Right cardiac atrium (tissue), 5 donors: ENCODE measurements at places on chromosomes 1 and 21.

GRCh38 chr21:44682580-44683151, 703 bp upstream of the KRTAP12-1 start:
- no peak for DNase-seq

- no peak for DNase-seq
Observed at GRCh38 chr21:42037516-42037915, 27.4 kb upstream of the ZBTB21 start.

DNA sequence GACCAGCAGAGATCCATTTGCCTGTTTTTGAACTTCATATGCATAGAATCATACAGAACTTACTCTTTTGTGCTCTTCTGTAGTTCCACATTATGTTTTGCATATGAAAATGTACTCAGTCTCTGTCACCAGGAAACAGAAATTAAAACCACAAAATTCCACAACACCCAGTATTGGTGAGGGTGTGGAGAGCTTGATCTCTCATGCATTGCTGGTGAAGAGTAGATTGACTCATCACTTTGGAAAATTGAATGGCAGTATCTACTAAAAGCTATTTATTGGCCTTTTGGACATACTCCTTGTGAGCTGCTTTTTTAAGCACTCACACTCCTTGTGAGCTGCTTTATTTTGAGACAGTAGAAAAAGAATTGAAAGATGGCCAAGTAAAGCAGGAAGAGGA, 43.3 kb downstream of the VTCN1 start:
- DNase-seq: no peak

- DNase-seq: no peak
Observed at GRCh38 chr1:8097908-8098307, 71.8 kb upstream of the ERRFI1 start.

GRCh38 chr1:44025816-44026215, 5.4 kb downstream of the SLC6A9 start:
- DNase-seq: no peak

- no peak for DNase-seq
Observed at GRCh38 chr1:11463177-11463576, 15.8 kb upstream of the DISP3 start.

DNA sequence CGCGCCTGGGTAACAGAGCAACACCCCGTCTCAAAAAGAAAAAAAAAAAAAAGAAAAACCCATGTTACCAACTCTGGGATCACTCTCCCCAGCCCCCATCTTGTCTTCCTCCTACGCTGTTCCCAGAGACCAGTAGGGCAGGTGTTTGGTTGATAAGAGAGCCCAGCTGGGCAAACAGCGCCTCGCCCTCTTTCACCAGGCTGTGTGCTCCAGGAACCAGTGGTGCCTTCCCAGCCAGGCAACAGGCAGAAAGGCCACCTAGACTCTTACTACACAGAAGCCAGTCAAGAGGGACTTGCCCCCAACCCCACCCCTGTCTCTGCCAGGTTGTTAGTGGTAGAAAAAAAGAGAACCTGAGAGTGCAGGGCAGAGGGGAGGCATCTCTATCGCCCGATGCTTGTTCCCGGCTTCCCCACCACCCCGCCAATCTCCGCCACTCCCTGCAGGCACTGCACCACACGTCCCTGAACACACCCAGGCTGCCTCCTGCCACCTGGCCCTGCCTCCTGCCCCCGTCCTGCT, 14.0 kb upstream of the CTRC start:
- DNase-seq: no peak

- no peak for DNase-seq
Observed at GRCh38 chr1:167915569-167915968, 1.6 kb upstream of the ADCY10 start.

GRCh38 chr1:172398193-172398592, 22.3 kb upstream of the C1orf105 start:
- DNase-seq: peak; percentile 27

- no peak for DNase-seq
Observed at GRCh38 chr1:238658763-238659162, 727.6 kb upstream of the CHRM3 start.

DNA sequence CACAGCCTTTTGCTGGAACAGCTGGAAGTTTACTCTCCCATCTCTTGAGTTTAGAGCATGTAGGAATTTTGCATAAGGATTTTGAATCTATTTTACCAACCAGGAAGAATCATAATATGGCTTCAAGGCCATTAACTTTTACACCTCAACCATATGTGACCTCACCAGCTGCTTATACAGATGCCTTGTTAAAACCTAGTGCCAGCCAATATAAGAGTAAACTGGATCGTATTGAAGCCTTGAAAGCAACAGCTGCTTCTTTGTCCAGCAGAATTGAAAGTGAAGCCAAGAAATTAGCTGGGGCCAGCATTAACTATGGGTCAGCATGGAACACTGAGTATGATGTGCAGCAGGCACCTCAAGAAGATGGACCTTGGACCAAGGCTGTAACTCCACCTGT, 65.4 kb downstream of the CEP350 start:
- DNase-seq: no peak
